Neural crest cell (in vitro differentiated cells): ENCODE measurements at places on chromosomes 12 and 14. TPM values are rescaled to one million over a fixed set of nuclear protein-coding genes. Genes with fewer than 3 reads are reported as not detected.
A peak's percentile ranks its signal among the peaks of the same experiment; 100 is the strongest.

DNA sequence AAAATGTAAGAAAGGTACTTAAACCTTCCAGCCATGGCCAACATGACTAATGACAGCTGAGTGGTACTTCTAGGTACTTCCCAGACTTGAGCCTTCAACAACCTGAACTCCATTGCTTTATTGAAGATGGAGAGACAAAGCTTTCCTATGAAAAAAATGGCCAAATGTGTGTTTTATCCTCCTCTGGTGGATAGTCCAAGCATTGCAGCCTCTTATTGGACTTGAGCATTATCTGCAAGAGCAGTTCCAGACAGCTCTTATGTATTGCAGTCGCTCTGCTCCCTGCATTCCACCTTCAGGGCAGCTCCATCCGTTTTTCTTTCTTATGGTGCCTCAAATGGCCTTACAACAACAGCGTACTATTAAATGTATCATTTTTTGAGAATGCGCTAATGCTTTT lies 588.2 kb downstream of the NRXN3 start:
- DNase-seq, result peak; percentile 40

DNA sequence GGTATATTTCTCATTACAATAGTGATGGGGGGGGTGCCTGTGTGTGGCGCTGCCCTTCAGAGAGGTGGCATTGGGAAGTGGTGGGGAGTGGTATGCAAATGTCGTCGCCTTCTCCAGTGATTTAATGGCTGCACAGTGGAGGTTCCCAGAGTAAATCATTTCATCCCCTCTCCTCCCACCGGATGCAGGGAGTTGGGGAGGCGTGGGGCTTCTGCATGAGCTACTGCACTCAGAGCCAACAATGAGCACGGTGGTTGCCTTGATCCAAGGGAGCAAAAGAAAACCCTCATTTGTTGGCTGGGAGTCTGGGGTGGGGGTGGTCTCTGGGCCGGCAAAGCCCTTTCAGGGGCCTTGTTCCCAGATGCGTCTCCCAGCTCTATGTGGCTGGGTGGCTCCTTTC lies 124.3 kb downstream of the AACS start:
- DNase-seq, result no peak

DNA sequence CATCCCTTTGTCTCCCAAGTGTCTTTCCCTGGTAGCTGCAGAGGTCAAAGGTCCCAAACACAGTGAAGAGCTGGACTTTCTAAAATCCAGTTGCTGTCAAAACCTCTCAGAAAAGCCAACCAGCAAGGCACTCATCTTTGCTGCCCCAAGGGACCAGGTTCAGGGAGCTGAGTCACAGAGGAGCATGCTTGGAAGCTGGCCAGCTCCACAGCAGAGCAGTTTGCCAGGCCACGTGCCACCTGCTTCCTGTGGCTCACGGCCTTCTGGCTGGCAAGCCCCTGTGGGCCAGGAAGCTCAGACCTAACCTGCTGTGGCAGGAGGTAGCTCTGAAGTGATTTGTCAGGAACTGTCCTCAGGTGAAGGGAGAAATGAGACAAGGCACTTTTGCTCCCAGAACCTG lies 3.6 kb downstream of the ISCU start:
- DNase-seq, result no peak

DNA sequence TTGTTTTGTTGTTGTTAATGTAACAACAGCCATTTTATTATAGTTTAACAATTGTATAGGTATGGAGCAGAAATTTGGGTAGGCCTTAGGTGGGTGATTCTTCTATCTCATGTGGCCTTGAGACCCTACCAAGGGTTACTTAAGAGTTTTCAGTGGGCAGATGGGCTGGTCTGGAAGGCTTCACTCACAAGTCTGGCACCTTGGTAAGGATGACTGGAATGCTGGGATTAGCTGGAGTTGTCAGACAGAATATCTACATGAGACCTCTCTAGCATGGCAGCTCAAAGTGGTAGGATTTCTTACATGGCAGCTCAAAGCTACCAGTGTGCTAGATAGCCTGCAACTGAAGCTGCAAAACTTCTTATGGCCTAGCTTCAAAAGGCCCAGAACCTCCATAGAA lies 2.2 kb upstream of the MARS1 start:
- DNase-seq, result no peak

- no peak for DNase-seq
Observed at GRCh38 chr12:132634411-132634990, 15.9 kb downstream of the P2RX2 start.

SPX gene
- total RNA-seq, result 0.19 and 0.36 TPM in 2 replicates

ADCY6 gene
- total RNA-seq, result 79.5 and 81.0 TPM in 2 replicates

BIN2 gene
- not detected in 2 replicates for total RNA-seq

DPPA3 gene
- not detected in 2 replicates for total RNA-seq

PTHLH gene
- 0.27 and 0.56 TPM in 2 replicates for total RNA-seq

PIK3C2G gene
- not detected in 2 replicates for total RNA-seq
